Stimulated activated naive CD8-positive, alpha-beta T cell treated with anti-CD3 and anti-CD28 coated beads, Interleukin-15, Interleukin-2, amounts not matched to agents 100 U/mL and 50 U/mL, for 24 hours (primary cell): ENCODE measurements at places on chromosomes 1 and 21.

DNA sequence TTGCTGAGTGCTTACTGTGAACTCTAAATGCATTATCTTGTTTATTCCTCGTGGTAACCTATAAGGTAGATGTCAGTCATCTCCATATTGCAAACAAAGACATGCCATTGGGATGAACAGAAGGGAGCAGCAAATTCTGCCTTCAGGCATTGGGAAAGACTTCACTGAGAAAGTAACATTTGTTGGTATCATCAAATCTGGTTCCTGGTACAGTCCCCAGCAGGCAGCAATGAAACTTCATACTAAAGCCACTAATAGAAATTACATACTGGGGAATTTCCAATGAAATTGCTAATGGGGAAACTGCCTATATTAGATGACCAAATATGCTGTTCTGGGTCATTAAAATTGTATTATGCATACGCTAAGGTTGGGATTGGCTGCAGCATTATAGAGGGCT is 47.3 kb upstream of the ST6GALNAC5 start:
- DNase-seq, result no peak

- peak; percentile 75 for DNase-seq
Observed at GRCh38 chr21:15065392-15066122, 757 bp upstream of the NRIP1 start.

GRCh38 chr1:228778466-228778865 is 43.2 kb downstream of the RHOU start:
- DNase-seq, result no peak

DNA sequence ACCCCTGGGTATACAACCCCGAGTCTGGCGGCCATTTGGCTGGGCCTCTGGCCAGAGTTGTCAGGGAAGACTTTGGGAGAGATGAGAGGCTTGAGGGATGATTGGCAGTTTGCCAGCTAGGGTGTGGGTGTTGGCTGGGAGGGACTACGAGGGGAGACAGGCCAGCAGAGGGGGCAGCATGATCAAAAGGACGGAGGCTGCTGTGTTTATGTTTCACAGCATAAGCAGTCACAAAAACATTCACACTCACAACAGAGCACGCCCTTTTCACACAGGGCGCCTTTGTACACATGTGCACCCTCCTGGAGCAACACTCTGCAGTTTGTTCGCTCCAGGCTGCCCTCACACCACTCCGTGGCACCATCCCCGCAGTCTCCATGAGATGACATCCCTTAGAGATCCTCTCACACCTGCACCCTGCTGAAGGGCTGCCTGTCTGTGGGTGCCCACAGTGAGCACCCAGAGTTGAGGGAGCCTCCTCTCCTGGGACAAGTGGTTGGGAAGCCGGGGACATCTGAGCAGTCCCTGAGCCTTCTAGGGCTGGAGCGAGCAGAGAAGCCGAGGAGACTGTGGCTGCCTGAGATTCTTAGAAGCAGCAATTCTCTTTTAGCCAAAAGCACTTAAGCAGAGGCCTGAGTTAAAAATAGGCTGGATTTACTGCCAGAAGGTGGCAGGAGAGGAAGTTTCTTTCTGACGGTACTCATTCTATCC is 15.4 kb downstream of the EFNA3 start:
- no peak for DNase-seq

DNA sequence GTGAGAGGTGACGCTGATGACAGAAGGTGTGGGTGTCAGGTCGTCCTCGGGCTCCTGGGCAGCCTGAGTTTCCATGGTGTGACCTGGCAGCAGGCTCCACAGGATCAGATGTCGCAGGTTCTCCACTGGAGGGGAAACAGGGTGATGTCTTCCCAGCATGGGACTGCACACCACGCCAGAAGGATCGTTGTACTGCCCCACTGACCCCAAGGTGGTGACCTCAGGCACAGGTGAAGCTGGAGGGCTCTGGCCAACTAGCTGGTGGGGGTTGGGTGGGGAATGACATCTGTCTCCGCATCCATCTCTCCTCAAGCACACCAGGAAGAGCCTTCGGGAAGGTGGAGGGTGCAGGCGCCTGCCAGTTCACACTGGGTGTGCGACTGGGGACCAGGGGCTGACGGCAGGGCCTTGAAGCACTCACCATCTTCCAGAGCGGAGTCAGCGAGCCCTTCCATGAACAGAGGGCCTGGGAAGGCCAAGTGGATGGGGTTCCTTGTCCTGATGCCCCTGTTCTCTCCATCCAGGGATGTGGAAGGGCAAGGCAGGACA is 19.4 kb downstream of the LRRC71 start:
- DNase-seq, result no peak

DNA sequence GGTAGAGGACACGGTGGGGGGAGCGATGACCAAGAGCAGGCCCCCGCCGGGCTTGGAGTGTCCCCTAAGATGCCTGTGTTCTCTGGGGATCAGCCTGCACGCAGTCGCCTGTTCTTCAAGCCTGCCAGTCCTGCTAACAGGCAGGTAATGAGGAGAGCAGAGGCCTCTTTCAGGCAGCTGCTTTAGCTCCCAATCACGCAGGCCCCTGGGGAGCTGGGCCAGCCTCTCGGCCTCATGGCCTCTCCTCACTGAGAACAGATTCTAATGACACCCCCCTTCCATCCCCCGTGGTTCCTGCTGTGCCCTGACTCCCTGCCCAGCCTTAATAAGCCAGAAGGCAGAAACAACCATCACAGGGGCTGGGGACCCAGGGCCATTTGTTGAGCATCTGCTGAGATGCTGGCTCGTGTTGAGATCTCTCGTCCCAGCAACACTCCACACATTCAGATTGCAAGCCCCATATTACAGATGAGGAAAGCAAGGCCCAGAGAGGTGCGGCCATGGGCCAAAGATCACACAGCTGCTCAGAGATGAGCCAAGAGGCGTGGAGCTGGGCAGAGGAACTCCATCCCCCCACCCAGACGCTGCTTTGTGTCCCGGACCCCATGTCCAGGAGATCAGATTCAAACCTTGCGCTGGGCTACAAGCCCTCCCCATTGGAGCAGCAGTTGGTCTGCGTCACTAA is 71.6 kb upstream of the CASZ1 start:
- DNase-seq, result no peak

DNA sequence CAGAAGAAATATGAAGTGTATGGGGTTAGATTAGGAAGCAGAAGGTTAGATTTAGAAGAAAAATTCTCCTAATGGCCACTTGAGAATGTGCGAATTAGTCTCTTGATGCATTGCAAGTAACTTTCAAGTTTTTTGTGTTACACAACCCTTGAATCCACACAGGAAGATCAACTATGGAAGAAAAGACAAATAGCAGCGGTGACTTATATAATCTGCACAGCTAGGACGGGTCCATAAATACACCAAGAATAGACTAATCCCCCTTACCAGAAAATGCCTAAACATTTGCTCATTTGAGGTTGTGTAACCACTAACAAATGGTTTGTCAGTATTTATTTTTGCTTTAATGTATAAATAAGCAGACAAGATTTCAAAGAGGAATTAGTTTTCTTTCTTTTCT is 182.6 kb downstream of the TGFB2 start:
- DNase-seq, result no peak

- no peak for DNase-seq
Observed at GRCh38 chr1:201825245-201825644, 3.7 kb upstream of the IPO9 start.

GRCh38 chr1:41917835-41918449 is 780 bp downstream of the HIVEP3 start:
- DNase-seq, result peak; percentile 63

DNA sequence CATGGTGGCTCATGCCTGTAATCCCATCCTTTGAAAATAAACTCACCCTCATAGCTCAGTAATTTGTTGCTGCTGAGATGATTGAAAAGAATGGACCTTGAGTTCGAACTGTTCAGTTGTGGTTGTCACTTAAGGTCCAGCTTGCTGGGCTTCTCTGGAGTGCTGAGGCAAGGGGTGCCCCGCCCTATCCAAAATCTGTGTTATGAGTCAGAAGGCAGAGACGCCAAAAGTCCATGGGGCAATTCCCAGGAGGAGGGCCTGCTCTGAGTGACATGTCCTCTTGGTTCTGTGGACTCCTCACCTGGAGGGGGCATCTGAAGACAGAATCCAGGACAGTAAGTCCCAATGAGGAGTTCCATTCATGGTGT is 64.8 kb downstream of the MYOM3 start:
- no peak for DNase-seq

- DNase-seq, result no peak
Observed at GRCh38 chr1:244161236-244161510, 110.1 kb downstream of the ZBTB18 start.

- DNase-seq, result no peak
Observed at GRCh38 chr1:114150016-114150415, 3.7 kb downstream of the SYT6 start.

- DNase-seq, result no peak
Observed at GRCh38 chr1:90562892-90563291, 154.2 kb downstream of the BARHL2 start.

DNA sequence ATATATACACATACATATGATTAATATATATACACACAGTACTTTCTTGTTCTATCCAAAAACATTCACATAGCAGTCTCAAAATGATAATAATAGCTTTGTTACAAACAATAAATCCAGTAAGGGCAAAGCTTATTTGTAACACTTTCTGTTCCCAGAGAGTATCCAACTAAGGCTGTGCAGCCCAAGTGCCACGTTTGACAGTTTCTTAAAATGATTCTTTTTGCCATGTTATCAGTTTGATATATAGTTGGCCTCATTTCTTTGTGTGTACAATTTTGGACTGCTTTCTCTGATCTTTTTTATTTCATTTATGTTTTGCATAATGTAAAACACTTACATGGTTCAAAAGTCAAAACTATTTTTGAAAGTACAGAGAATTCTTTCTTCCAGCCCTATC is 11.8 kb downstream of the KCNE1 start:
- no peak for DNase-seq

DNA sequence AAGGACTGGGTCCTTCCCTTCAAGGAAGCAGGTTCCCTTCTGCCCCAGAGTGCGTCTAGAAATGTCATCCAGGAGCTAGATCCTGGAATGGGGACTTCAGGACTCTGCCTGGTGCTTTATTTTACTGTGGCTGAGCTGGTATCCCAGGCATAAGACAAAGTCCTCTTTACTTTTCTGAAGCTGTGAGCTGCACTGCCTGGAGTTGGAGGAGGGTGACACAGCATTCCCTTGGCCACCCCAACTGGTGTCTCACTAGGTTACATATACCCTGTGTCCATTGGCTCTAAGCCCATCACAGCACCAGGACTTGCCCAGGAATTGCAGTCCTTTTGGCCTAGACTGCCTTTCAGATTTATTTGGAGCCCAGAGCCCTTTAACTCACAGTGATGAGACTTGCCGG is 41.8 kb upstream of the CD55 start:
- DNase-seq, result no peak

GRCh38 chr1:9573723-9574122 is 15.0 kb upstream of the TMEM201 start:
- no peak for DNase-seq

DNA sequence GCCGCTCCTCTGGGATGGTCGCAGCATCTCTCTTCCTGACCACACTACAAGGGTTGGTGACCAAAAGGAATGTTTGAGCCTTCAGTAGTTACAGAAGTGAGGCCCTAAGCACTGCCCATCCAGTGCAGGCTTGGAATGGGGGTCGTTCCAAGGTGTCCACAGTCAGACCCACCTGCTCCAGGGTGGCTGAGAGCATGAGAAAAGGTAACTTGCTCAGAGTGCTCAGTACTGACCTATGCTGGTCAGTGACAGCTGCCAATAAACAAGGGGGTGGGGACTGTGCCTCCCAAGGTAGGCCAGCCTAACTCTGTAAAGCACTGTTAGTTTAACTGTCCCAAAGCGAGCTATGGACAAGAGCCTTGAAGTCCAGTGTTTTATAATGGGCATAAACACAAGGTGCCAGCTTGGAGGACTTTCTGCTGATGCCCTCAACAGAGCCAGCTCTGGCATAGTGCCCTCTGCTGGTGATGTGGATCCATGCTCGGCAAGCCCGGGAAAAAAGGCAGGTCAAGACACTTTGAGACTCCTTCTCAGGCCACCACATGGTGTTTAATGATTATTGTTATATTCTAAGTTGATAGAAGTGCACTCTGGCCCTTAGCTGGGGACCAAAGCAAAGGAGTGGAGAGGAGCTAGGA is 78.1 kb upstream of the DNAH14 start:
- DNase-seq, result peak; percentile 62

- no peak for DNase-seq
Observed at GRCh38 chr1:51268634-51269033, 32.6 kb downstream of the RNF11 start.

GRCh38 chr21:34112316-34113033 is 39.1 kb downstream of the MRPS6 start:
- no peak for DNase-seq

DNA sequence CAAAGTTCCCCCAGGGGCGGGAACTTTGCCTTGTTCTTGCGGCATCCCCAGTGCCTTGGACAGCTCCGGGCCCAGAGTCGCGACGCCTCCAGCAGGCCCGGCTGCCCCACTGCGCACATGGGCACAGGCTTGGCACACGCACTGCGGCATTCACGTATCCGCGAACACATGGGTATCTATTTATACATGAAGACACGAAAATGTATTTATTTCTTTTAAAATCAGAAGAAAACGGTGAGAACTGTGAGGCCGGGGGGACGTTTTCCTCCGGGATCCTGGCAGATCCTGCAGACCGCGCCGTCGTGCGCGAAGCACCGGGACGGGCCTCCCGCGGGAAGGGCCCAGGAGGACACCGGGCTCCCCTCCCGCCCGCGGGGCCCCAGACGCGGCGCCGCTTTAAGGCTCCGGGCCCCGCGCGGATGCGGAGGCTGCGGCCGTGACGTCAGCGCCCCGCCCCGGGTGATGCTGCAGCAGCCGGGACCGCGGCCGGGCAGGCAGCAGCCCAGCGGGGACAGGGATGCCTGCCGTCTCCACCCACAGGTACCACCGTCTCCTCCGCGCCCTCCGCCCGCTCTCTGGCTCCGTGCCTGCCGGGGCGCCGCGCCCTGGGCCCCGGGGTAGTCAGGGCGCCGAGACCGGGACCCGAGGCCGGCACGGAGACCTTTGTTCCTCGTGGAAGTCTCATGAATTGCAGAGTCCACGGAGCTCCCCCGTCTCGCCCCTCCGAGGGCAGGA is at the start of gene SLC45A1:
Gene SLC45A1 (plus strand): TSS at position 468 of the 735 bp plus-strand sequence. CDS start 6,216 bp downstream, outside the sequence.
- peak; percentile 86 for DNase-seq

GRCh38 chr21:20270365-20271055 is 727.7 kb upstream of the NCAM2 start:
- DNase-seq, result no peak

DNA sequence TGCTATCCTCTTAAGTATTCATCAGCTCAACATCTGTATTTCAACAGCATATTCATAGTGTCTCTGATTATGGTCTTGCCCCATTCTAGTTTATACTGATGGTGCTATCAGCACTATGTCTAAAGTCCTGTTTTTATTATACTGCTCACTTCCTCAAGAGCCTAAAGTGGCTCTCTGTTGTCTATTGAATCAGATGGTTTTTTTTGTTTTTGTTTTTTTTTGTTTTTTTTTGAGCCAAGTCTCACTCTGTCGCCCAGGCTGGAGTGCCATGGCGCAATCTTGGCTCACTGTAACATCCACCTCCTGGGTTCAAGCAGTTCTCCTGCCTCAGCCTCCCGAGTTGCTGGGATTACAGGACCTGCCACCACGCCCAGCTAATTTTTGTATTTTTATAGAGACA is 6.1 kb downstream of the STX12 start:
- no peak for DNase-seq
